ENCODE measurements at places on chromosomes 6 and 20.

- DNase-seq = no peak
Observed at GRCh38 chr6:83183082-83183828, 9.8 kb downstream of the PGM3 start.

- no peak for DNase-seq
Observed at GRCh38 chr20:51380401-51381385, 161.8 kb downstream of the NFATC2 start.

DNA sequence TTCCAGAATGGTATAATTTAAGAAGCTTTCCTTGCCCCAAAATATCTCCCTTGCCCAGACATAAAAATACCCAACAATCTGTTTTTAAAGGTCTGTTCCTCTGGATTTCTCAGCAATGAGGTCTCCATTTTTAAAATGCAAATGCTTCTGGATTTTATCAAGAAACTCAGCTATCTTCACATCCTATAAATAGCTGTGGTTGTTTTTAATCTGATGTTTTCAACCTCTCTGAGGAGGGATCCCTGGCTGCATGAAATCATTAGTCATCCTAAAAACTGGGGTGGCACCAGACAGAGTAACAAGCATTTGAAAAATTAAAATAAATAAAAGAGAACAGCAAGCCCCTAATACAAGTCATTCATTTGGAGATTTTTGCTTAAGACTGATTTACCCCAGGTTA is 168.5 kb upstream of the ID4 start:
- DNase-seq = no peak

GRCh38 chr20:21173485-21173884 is 47.6 kb downstream of the KIZ start:
- no peak for DNase-seq

DNA sequence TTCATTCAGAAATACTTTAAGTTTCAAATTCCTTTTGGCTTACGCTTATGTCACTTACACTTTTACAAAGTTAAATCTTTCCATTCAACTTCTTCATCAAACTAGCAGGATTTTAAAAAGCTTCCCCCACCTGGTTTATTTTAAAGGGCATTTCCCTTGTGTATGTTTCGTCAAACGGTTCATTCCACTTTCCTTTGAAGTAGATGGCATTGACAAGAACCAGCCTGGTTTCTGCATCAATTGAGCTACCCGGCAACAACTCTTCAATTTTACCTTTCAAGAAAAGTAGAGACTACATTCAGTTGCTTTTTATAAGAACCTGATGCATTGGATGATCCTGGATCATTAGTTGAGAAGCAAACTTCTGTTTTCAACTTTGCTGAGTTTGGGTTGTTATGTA is 9.8 kb downstream of the SERPINB9 start:
- no peak for DNase-seq

DNA sequence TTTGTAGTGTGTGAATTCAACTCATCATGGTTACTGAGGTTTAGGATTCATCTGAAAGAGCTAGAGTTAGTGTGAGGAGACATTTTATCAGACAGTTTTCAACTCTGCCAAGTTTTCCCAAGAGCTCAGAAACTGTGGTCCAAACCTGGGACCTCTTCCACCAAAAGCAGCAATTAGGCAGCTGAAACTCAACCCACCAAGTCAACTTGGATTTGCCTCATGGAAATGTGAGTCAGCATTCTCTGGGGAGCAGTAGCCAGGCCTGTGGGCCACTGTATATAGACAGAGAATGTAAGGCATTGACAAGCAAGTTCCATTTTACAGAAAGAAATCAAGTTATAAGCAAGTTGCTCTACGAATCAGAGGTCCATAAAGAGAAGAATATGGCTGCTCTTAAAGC is 178.8 kb upstream of the HDDC2 start:
- no peak for DNase-seq

DNA sequence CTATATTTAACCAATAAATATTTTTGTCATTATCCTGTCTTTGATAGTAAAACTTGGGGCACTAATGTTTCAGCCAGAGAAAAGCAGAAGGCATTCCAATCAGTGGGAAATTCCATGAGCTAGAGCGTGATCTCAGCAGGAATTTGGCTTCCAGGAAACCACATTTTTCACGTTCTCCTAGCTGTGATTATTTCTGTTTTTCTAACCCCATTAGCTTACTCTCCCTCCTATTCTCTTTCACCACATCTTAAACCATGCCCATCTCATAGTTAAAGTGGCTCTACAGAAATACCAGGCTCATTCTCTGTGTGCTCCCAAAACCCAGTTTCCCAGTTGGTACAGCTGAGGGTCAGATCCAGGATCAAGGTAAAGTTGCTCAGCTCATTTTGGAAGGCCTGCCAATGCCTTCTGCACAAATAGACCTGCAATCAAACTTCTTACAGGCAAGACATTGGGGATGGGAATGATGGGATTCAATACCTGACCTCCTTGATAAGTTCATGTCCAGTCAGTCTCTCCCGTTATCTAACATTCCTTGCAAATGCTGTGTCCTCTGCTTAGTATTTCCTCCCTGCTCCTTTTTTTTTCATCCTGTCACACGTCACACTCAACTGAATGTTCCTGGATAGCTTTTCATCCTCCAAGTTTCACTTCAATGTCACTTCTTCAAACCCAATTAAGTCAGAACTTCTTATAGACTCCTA is 33.1 kb upstream of the TMEM30A start:
- no peak for DNase-seq

DNA sequence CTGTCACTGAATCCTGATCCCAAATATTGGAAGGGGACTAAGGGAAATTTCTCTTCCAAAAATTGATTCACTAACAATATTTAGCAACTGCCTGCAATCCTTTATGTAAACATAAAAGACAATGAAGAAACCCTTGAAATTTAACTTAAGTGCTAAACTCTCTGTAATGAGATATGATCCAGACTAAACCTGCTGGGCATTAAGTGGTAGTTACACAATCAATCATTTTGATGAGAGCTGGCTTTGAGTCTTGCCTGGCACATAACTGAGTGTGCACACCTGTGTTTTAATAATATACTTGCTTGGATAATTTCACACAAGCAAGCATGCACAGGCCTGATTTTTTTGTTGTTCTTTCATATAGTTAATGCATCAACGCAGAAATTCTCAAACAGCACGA is 9.8 kb upstream of the ZFP64 start:
- DNase-seq = peak; percentile 98

DNA sequence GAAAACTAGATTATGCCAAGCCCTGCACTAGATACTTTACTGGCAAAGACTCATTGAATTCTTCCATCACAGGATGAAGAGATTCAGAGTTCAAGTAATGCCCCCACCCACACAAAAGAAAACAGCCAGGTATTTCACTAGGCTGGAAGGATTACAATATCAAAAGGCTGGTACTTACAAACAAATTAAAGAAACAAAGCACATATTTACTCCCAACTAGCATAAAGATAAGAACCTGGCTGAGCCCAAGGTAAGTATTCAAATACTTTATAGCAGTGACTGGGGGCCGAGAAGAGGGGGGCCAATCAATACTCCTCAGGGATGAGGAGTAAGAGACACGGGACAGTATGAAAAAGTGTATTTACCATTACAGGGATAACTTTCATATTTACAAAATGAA is 3.7 kb downstream of the ACOT8 start:
- no peak for DNase-seq

- no peak for DNase-seq
Observed at GRCh38 chr20:39829661-39830060, 859.4 kb downstream of the MAFB start.

DNA sequence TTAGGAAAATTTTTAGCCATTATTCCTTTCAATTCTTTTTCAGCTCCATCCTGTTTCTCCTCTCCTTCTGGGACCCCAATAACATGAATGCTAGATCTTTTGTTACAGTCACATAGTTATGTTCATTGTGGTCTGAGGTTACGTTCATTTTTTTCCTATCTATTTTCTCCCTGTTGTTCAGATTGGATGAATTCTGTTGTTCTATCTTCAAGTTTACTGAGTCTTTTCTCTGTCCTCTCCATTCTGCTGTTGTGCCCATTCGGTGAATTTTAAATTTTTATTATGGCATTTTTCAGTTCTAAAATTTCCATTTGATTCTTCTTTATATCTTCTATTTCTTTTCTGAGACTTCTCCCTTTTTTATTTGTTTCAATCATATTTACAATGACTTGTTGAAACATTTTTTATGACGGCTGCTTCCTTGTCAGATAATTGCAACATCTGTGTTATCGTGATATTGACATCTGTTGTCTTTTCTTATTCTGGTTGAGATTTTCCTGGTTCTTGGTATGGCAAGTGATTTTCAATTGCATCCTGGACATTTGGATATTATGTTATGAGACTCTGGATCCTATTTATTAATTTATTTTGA is 12.6 kb upstream of the DDR1 start:
- no peak for DNase-seq
